Ascending aorta (tissue), 2 donors: ENCODE measurements at places on chromosomes 1 and 21. TPM values are rescaled to one million over a fixed set of nuclear protein-coding genes. Genes with fewer than 3 reads are reported as not detected.

DNA sequence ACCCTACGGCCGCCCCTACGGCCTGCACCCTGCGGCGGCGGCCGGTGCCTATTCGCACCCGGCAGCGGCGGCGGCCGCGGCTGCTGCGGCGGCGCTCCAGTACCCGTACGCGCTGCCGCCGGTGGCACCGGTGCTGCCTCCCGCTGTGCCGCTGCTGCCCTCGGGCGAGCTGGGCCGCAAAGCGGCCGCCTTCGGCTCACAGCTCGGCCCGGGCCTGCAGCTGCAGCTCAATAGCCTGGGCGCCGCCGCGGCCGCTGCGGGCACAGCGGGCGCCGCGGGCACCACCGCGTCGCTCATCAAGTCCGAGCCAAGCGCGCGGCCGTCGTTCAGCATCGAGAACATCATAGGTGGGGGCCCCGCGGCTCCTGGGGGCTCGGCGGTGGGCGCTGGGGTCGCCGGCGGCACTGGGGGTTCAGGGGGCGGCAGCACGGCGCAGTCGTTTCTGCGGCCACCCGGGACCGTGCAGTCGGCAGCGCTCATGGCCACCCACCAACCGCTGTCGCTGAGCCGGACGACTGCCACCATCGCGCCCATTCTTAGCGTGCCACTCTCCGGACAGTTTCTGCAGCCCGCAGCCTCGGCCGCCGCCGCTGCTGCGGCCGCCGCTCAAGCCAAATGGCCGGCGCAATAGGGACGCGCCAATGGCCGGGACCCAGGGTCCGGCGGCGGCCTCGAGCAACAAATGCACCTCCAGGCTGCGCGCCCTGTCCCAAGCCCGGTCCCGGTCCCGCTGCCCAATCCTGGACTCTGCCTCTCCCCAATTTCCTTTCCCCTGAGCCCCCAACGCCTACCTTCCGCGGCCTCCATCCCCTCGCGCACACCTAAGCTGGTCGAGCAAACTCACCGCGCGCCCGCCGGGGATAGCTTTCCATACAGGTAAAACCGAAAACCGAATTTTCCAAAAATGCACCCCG is 1.8 kb downstream of the FOXD3 start:
- peaks cover 63% of the 10 kb centered on the region for H3K27me3 ChIP-seq
- H3K4me3 ChIP-seq: peak overlapping the region; percentile 56
- H3K4me1 ChIP-seq: peaks cover 11% of the 10 kb centered on the region
- DNase-seq: no peak

DNA sequence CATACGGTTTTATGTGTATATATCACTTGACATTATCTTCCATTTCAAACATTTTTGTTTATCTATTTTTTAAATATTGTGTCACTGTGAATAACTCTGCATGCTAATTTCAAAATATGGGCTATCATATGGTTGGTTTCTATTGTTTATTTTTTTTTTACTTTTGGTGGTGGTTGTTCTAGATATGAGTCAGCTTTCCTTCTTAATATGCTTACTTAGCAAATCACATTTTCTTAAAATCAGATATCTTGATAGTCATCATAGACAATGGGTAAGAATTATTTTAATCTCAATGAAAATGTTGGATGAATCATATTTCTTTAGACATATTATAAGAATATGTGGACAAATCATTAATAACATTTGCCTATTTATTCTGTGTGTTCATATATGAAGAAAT is 881.5 kb downstream of the BRINP3 start:
- no peak for DNase-seq
- no peaks in the 10 kb centered on the region for H3K4me1 ChIP-seq
- H3K27ac ChIP-seq: no peak overlapping the region
- no peaks in the 10 kb centered on the region for H3K27me3 ChIP-seq
- H3K4me3 ChIP-seq: no peak overlapping the region

DNA sequence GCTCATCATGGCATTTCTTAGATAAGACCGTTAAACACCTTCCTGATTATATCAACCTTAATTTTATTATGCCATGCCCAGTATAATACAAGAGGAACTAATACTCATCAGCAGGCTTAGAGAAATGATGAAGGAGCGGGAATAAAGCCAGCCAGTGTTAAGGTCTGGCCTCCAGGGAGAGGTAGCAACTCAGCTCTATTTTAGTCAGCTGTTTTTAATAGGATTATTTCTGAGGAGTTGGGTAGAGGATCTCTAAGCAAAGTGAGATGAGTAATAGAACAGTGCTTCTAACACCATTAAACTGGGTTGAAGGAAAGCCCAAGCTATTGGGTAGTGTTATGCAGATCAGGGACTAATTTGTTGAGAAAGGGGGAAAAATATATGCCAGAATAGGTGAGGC is 921.5 kb downstream of the TTLL7 start:
- no peak for DNase-seq
- H3K36me3 ChIP-seq: no peaks in the 10 kb centered on the region
- H3K27me3 ChIP-seq: no peaks in the 10 kb centered on the region

DNA sequence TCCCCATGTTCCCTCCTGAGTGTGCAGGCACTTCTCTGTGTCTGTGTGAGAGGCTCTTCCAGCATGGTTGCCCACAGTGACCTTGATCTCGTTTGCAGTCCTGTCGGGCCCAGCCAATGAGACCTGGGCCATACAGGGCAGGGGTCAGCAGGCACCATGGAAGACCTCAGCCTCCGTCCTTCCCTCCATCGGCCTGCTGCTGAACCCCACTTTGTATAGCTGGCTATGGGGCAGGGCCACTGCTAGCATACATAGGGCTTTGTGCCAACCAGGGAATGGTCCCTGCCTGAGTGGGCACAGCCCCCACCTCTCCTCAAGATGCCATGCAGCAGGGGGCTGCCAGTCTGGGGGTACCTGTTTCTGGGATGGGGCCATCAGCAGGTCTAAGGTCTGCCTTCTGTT is 3.8 kb downstream of the C1orf35 start:
- peak; percentile 58 for DNase-seq
- no peak overlapping the region for H3K4me3 ChIP-seq
- peaks cover 16% of the 10 kb centered on the region for H3K4me1 ChIP-seq
- no peak overlapping the region for H3K27ac ChIP-seq
- peaks cover 39% of the 10 kb centered on the region for H3K36me3 ChIP-seq
- no peaks in the 10 kb centered on the region for H3K27me3 ChIP-seq

DNA sequence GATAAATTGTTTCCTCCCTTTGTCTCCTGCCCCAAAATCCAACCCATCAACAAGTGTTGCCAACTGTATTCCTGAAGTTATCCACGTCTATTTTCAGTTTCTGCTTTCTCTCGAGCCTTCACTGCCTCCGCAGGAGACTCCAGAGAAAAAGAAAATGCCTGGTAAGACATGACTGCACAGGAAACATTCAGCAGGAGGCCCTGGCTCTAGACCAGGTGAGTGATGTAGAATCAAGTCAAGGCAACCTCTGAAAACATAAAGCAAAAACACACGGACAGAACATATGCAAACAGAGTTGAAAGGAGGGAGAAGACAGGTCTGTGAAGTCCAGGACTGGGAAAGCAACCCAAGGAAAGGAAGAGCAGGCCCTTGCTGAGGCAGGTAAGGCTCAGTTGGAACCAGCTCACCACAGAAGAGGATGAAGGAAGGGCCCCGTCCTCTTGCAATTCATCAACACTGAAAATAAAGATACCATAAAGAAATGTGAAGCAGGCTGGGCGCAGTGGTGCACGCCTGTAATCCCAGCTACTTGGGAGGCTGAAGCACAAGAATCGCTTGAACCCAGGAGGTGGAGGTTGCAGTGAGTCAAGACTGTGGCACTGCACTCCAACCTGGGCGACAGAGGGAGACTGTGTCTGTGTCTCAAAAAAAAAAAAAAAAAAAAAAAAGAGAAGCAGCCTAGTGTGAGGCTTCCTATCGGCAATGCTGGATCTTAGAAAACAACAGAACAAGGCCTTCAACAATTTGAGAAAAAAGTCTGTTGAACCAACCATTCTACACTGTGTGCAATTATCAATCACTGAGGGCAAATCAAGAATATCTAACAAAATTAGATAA is 8.8 kb downstream of the NOL9 start:
- H3K4me1 ChIP-seq: no peaks in the 10 kb centered on the region
- no peak for DNase-seq
- no peak overlapping the region for H3K27ac ChIP-seq
- H3K4me3 ChIP-seq: no peak overlapping the region
- no peaks in the 10 kb centered on the region for H3K27me3 ChIP-seq

DNA sequence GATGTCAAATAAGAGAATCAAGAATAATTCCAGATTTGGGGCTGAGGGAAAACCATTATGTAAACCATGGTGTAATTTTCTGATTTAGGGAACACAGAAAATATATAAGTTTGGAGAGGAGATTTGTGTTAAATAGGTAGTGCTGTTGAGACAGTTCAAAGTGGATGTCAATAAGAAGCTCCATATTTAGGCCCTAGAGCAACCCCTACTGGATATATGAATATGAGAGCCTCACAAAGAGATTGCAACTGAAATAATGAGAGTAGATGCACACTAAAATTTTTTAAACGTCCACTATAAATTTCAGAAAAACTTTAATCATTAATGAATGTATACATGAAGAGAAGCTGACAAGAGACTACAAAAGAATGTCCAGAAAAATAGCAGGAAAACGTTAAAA is 1447.8 kb upstream of the PRMT6 start:
- no peaks in the 10 kb centered on the region for H3K36me3 ChIP-seq
- DNase-seq: no peak
- H3K4me1 ChIP-seq: no peaks in the 10 kb centered on the region
- H3K27me3 ChIP-seq: no peaks in the 10 kb centered on the region
- no peak overlapping the region for H3K27ac ChIP-seq
- H3K4me3 ChIP-seq: no peak overlapping the region

DNA sequence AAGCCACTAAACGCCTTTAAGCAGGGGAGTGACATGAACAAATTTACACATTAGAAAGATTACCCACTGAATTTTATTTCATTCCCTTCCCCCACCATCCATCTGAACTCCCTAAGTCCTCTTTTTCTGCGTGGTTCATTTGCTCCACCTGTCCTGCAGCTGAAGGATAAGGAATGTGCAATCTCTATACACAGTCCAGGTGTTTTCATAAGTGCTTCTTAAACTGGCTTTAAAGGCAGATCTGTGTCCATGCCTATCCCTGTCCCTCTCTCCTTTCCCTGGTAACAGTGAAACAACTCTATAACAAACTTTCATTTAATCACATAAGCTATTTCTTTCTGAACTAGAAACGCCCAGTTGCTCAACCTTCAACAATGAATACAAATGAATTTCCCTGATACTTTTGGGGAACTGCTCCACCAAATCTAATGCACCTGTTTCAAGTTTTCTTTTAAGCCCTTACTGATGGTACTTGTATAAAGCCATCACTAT is 8.4 kb downstream of the GSTM3 start:
- H3K4me1 ChIP-seq: no peaks in the 10 kb centered on the region
- DNase-seq: peak; percentile 7
- peaks cover 6% of the 10 kb centered on the region for H3K36me3 ChIP-seq
- no peak overlapping the region for H3K4me3 ChIP-seq

DNA sequence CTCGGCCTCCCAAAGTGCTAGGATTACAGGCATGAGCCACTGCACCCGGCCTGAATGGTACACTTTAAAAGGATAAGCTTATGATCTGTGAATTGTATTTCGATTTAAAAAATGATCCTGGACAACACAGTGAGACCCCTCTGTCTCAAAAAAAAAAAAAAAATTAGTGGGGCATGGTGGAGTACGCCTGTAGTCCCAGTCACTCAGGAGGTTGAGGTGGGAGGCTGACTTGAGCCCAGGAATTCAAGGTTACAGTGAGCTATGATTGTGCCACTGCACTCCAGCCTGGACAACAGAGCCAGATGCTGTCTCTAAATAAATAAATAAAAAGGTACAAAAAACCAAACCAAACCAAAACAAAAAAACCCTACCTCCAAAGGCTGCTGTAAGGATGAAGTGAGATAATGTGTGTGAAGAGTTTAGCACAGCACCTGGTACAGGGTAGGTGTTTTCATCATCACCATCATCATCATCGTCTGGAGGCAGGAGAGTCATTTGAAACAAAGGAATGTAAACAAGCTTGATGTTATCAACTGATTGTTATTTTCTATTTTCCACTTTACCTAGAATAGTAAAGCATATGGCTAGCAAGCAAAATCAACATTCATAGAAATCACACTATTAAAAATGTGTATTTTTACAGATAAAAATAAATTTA is 22.5 kb upstream of the HTR1D start:
- no peak for DNase-seq
- H3K27ac ChIP-seq: no peak overlapping the region
- H3K4me1 ChIP-seq: no peaks in the 10 kb centered on the region
- no peak overlapping the region for H3K4me3 ChIP-seq

DNA sequence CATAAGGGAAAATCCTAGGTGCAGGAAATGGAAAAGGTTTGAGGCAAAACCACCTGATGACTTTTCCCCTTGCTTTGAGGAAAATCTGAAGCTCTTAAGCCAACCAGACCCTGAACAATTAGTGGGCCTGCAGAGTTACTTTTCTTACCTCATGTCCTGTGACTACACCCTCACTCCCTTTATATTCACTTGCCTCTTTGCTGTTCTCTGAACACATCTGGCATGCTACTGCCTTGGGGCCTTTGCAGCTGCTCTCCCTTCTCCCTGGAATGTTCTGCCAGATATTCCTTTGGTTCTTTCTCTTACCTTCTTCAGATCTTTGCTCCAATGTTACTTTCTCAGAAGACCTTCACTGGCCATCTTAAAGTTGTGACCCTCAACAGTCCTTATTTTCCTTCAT is 21.8 kb downstream of the RPTN start:
- no peak for DNase-seq
- no peak overlapping the region for H3K4me3 ChIP-seq
- H3K36me3 ChIP-seq: no peaks in the 10 kb centered on the region
- H3K27me3 ChIP-seq: no peaks in the 10 kb centered on the region

DNA sequence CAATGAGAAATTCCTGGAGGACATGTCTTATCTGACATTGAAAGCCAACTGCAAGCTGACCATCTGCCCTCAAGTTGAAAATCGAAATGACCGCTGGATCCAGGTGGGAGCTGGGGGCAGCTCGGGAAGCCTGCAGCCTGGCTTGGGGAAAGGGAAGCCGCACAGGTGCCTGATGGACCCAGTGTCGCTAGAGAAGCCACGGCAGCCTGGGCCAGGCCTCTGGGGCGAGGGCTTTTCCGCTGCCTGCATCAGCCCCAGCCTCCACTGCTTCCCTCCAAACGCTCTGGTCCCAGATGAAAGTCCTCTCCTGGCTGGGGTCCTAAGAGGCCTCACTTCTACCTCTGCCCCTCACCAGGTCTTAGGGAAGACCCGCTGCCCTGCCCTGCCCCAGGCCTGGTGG is 18.8 kb upstream of the PADI3 start:
- no peaks in the 10 kb centered on the region for H3K36me3 ChIP-seq
- no peak overlapping the region for H3K4me3 ChIP-seq
- H3K4me1 ChIP-seq: no peaks in the 10 kb centered on the region
- no peak for DNase-seq

DNA sequence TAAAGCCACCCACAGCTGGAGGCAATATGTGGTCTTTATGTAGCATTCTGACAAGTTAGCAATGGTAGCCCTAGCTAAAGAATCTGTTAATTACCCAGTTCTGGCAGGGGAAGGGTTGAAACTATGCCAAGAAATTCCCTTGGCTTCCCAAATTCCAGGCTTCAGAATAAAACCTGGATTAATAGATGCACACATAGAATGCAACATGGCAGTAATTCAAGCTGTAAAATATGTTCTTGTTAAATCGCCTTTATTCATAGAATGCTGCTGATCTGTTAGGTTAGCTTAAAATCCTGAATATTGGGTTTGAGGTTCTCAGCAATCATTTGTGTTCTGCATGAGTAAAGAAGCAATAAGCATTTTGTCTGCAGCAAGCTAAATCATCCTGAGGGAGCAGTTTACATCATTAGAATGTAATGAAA is 80.1 kb downstream of the ZNF326 start:
- no peaks in the 10 kb centered on the region for H3K27me3 ChIP-seq
- H3K36me3 ChIP-seq: no peaks in the 10 kb centered on the region
- H3K4me3 ChIP-seq: no peak overlapping the region
- H3K27ac ChIP-seq: no peak overlapping the region

Gene ADAM30
- not detected for total RNA-seq

Gene LYPD8
- total RNA-seq: not detected

Gene RCOR3
- 10.3 TPM for total RNA-seq

Gene LIN9
- total RNA-seq: 0.43 TPM

Gene YIPF1
- total RNA-seq: 17.0 TPM
